ENCODE measurements at places on chromosomes 4 and X.

GRCh38 chr4:11427121-11427996, 1.3 kb downstream of the HS3ST1 start:
- no peak for DNase-seq

GRCh38 chr4:183989461-183989860, 84.4 kb downstream of the STOX2 start:
- no peak for DNase-seq

- DNase-seq = no peak
Measured at GRCh38 chrX:13666836-13667235, 13.9 kb downstream of the TCEANC start.

DNA sequence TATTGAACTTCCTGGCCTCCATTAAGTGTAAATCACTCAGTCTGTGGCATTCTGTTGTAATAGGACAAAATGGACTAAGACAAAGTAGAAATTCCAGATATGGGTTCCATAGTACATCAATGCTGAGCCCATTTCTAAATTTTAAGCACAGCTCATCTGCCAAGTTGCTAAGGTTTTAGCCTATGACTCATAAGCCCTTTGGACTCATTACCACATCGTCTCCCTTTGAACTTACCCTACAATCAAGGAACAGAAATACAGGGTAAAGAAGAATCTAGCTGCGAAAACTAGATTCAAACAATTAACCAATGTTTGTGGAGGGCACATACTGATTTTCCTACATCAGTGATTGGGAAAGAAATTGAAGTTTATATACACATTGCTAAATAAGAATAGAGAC, 31.8 kb downstream of the NAA11 start:
- DNase-seq = no peak

DNA sequence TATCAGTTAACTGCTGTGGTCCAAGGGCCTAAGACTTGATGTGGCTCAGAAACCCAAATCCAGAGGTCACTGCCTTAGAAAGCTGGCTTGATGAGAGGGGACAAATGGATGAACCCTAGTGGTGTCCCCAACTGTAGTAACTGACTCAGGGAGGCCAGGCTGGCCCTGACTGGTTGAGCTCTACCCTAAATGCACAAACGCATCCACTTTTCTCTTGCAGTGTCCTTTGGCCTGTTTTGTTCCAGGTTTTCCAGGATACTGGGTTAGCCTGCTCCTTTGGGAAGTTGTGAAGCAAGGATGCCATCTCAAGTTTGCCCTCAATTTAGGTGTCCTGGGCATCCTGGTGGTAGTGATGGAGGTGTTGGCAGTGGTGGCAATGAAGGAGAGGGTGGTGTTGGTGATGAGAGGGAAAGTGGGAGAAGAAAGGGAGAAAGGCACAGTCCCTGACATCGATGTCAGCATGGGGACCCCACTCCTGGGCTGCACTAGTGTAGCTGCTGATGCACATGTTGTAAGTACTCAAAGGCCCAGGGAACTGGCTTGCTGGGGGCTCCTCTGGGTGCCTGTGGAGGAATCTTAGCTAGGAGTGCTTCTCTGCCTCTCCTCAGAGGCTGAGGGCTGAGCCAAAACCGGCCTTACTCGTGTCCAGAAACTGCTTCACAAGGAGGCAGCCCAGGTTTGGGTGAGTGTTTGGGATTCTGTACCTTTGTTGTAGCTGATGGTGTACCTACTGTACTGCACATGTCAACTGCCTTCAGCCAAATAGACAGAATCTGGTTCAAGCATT, 2.9 kb upstream of the HAND2 start:
- no peak for DNase-seq

DNA sequence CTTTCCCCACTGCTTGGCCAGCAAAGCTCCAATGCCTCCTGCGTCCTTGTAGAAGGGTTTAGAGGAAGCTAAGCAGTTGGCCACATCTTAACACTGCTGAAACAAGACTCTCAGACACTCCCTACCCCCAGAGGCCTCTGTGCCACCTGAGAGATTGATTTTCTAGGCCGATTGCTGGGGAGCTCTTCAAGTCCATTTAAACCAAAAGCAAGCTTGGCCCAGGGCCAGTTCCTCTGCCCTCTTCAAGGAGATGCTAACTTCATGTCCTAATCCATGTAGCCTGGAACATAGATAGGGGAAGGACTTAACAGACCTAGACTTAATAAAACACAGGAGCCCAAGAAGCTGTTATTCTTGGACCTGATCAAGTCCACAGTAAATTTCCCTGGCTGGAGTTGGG, 27.2 kb upstream of the FMR1NB start:
- no peak for DNase-seq

DNA sequence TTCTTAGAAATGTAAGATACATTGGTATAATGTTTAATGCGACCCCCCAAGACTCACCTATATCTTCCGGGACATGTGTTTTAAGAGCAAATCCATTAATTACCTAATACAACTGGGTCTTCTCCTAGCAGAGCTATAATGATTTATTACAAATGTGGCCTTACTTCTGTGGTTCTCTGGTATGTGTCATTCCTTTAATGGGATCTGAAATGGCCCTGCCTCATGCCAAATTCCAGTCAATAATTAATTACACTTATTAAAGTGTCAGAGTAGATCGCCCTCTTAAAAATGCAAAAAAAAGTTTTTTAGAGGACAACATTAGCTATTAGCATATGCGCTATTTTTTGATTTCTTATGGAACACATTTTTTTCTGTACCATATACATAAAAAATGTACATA, 17.0 kb downstream of the HPSE start:
- no peak for DNase-seq

DNA sequence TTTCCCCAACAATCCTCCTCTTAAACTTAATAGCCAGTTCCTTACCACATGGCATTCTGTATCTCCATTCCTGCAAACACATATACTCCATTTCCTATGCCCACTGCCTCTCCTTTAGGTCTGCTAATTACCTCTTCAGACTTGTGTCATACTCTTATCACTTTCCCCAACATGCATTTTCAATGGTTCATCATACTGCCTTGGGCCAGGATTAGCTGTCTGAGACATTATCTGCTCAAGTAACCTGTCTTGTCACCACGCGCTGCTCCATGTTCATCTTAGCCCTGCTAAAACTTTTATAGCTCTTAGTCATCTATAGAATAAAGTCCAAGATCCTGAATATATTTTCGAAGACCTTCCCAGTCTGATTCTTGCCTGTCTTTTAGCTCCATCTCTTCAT, 224.1 kb upstream of the GK2 start:
- DNase-seq = no peak

DNA sequence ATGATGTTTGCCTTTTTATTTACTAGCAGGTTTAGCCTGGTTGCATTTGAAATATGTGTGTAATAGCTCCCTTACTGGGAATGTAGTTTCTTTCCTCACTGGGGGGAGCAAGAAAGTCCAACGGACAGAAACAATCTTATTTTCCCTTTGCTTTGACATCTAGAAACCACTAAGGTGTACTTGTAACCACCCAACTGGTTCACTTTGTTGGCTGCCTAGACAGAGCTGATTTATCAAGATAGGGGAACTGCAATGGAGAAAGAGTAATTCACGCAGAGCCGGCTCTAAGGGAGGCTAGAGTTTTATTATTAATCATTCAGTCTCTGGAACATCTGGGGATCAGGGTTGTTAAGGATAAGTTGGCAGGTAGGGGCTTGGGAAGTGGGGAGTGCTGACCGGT, 30.3 kb downstream of the XG start:
- DNase-seq = no peak

DNA sequence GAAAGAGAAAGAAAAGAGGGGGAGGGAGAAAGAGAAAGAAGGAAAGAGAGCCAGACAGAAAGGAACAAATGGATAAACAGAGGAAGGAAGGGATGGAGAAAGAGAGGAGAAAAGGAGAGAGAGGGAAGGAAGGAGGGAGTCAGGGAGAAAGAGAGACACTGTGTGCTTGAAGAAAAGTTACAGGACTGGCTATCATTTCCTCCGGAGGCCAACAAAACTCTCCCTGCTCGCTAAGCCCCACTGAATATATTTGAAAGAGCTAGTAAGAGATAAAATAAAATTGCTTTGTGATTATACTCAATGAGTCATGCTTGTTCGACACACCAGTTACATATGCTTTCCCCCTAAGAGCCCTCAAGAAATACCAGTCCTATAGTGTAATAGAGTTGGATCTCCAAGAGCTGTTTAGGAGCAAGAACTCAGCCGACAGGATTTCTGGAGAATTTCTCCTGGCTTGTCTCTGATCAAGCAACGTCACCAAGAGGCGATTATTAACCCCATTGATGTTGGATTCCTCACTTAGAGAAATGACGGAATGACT, 102.2 kb downstream of the MXRA5 start:
- no peak for DNase-seq

DNA sequence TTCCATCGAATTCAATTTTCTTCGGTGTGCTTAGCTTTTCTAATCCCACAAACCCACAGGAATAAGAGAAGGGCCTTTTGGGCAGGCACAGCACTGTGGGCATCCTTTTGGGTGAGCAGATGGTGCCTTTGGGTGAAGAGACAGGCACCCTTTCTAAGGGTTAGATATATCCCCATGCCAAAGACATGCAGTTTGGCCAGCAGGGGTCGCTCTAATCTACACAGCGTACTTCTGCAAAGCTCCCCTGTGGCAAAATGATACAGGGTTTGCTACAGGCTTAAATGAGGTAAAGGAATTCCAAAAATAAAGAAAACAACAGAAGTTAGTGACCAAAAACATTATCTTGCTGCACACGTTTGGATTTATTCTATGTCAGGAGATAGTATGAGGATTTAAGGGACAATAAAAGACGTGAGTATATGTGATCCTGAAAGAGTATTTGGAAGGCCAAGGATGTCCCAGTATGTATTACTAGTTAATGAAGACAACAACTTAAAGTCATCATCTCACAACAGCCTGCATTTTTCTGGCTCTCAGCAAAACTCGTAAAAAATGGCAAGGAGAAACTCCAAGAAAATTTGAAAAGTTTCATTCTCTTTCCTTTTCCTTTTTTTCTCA, 49.5 kb downstream of the PHEX start:
- DNase-seq = peak; percentile 81

DNA sequence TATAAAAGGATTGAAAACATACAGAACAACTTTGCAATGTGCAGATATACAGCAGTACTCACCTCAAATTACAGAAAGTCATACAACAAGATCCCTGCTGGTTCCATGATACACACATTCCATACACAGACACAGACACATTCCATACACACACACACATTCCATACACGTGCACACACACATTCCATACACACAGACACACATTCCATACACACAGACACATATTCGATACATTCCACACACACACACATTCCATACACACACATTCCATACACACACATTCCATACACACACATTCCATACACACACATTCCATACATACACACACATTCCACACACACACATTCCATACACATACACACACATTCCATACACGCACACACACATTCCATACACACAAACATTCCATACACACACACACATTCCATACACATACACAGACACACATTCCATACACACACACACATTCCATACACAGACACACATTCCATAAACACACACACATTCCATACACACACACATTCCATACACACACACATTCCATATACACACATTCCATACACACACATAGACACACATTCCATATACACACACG, 13.7 kb downstream of the LINC00632 start:
- DNase-seq = no peak

DNA sequence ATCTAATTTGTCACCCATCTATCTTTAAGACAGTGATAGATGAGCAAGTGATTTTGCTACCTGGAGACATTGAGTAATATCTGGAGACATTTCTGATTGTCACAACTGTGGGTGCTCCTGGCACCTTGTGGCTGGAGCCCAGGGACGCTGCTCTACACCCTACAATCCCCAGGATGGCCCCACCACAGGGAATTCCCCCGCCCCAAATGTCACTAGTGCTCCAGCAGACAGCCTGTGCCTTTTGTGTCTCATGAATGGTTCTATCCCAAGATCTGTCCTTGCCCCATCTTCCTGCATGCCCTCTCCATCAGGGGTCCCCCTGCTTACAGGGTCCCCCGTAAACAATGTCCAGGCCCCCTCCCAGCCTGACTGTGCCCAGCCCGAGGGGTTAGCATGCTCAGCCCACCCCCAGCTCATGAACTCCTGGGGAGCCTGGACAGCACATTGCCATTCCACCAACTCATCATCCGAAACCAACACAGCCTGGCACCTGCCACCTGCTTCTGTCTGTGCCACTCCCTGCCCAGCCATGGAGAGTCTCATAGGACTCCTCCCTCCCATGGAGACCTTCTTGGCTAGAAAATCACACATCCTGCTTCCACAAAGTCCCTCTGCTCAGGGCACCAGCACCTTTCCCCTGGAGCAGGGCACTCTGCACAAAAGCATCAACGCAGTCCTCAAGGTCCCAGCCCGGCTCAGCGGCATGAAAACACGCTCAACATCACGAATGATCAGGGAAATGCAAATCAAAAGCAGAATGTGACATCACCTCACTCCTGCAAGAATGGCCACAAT, 5.7 kb downstream of the P2RY8 start:
- DNase-seq = peak; percentile 81

- no peak for DNase-seq
Measured at GRCh38 chr4:85477534-85477933, 2.6 kb downstream of the ARHGAP24 start.

DNA sequence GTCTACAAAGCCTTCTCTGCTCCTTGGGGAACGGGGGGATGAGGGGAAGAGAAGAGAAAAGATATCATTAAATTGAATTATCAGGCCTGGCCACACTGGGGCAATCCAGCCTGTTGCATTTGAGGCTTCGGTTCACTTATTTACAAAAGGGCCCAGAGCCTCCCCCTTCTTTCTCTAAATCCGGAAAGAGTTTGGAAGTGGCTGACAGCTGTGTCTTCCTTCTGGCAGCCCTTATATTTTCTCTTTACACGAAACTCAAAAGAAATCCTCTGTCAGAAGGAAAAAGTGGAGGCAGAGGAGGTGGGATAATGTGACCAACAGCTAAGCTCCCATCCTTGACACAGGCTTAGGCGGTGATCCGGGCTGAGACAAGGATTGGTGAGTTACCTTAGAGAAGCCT, 158.3 kb upstream of the TAPT1 start:
- DNase-seq = no peak

DNA sequence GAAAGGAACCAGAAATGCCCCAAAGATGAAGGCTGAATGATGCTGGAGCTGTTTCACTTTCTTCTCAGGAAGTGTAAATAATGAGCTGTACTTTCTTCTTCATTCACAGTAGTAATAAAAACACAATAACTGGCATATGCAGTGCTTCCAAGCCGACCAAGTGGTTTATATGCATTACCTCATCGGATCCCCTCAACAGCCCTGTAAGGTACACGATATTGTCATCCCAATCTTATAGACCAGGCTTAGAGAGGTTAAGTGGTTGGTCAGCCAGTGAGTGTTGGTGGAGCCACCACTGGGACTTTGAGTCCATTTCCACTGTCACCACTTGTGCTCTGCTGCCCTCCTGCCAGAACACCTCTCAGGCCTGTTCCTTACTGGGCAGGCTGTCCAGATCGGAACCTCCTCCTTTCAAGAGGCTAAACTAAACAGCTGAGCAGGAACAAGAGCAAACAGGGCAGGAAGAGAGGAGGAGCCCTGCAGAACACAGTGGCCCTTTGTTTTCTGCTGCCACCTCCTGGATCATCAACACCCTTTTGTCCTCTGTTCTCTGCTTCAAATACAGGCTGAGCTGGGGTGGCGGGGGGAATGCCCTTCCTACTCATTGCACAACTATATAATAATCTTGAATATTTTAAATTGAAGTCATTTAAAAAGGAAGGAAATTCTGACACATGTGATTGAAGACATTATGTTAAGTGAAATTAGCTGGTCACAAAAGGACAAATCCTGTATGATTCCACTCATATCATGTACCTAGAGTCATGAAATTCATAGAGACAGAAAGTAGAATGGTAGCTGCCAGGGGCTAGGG, 112.5 kb upstream of the ATP6AP2 start:
- DNase-seq = peak; percentile 64
